Stimulated activated naive CD4-positive, alpha-beta T cell treated with Interleukin-2 at 50 U/mL for 16 hours (primary cell): ENCODE measurements at places on chromosomes 1 and 21.

GRCh38 chr1:84339503-84339902 is 38.0 kb downstream of the SAMD13 start:
- no peak for DNase-seq

DNA sequence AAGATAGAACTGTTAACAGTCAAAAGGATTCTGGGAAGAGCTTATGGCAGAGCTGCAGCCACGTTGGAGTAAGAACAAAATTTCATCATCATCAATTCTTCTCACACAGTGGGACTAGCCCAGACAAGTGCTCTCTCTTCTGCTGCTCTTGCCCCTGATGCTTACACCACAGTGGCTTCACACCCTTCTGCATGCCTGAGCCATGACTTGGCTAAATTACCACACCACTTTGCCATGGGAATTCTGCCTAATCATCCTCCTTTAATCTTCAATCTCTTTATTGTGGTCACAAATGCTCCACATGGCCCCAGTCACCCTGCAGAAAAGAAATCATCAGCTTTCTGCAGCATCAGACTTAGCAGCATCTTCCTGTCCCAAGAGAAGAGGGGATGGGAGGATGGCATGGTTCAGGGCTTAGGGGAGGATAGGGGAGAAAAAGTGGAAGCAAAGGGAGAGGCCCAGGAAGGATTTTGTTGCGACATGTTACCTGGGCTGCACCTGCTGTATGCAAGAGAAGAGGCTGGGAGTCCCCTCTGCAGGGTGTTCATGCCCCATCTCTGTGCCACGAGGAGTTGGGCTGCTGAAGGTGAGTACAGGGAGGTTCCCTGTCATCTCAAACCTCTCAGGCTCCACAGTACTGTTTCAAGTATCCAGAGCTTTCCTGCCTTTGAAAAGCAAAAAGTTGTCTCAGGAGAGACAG is 9.0 kb upstream of the RPTN start:
- DNase-seq = no peak

- no peak for DNase-seq
These were observed 691 bp upstream of the KIFAP3 start for GRCh38 chr1:170075186-170075585.

- DNase-seq = no peak
These were observed 49.3 kb downstream of the IVNS1ABP start for GRCh38 chr1:185267701-185268100.

DNA sequence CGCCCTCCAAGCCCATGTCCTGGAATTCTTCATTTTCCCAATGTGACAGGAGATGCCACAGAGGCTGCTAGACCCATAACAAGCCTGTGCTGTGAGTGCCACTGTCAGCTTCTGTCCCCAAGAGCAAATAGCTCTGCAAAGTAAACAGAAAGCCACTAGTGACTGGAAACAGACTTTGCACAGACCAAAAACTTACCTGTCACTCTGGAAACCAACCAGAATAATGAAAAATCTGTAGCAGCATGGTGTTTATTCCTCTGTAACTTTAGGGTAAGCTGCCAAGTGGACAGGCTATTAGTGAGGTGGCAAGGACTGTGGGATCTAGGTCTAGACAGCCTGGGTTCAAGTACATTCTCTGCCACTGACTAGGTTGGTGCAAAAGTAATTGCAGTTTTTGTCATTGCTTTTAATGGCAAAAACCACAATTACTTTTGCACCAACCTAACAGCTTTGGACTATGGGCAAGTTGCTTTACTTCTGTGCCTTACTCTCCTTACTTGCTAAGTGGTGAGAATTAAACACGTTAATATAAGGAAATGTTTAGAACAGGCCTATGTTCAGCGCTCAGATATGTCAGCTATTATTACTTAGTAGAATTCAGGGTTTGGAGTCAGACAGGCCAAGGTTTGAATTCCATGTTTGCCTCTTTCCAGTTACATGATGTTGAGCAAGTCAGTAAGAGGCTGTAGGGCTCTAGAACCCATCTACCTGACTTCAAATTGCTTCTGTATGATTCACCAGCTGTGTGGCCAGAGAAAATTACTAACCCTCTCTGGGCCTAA is at the start of gene C8B:
C8B (minus strand) TSS at position 100 of the 782 bp plus-strand sequence; CDS start at position 33, 67 bp downstream.
- no peak for DNase-seq
